ENCODE measurements at places on chromosomes 7 and 10. TPM values are rescaled to one million over a fixed set of nuclear protein-coding genes. Genes with fewer than 3 reads are reported as not detected.
A peak's percentile ranks its signal among the peaks of the same experiment; 100 is the strongest.

DNA sequence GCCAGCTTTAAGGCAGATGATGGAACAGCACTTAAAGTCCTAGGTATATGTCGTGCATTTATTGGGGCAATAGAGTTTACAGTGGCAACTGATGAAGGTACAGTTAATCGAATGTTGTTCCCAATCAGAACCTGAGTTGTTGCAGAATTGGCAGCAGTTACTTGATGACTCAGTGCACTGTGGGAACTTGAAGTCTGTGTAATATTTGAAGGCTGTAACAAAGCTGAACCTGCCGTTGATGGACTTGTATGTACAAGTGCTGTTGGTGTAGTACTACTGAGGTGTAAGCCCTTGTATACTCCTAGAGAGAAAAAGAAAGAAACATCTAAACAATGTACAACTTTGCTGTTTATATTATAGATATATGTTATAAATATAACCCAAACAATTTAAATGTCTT lies 75.3 kb downstream of the EPC1 start:
- no peak for DNase-seq

DNA sequence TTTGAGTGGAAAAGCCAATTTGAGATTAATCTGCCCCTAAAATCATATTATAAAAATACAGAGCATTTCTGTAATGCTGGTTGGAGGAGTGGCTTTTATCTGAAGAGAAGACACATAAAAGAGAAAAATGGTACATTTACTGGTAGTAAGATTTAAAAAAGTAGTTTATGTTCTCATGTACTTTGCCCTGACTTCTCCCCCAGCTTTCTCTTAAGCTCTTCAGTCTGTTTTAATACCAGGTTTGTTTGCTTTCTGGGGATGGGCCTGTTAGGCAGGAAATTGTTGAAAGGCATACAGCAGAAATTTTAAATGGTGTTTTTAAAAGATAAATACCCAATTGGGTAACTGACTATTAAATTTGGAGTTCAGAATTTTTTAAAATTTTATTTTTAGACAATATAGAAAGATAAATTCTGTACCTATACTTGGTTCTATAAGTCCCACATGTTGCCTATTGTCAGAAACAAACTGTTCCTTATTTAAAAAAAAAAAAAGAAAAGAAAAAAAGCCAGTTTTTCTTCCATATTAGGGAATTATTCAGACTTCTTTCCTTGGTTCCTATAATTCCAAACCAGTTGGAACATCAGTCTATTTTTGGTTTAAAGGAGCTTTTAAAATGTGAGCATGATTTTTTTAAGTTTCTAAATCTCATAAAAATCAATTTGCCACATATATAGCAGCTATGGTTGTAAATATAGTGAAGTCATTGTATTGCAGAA lies 136.6 kb downstream of the ARID5B start:
- DNase-seq, result no peak

- peak; percentile 16 for DNase-seq
These were observed 139.7 kb downstream of the HTR7 start for GRCh38 chr10:90718182-90718581.

- no peak for DNase-seq
These were observed 83.7 kb upstream of the EFCAB10 start for GRCh38 chr7:105664816-105665525.

PPP1R17 gene
- not detected for polyA plus RNA-seq
